ENCODE measurements at places on chromosomes 4 and X.

DNA sequence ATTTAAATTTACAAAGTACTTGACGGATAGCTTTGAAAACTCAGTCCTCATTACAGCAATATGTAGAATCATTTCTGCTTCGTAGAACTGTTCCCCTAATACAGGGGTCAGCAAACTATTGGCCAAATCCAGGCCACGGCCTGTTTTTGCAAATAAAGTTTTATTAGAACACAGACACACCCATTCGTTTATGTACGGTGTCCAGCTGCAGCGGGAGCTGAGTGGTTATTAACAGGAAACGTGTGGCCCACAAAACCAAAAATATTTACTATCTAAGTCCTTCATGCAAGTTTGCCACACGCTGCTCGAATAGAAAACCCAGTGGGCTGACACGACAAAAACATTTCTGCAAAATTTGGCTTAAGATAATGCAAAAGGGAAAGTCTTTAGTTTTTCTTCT lies 146.5 kb downstream of the AFAP1 start:
- DNase-seq: no peak

DNA sequence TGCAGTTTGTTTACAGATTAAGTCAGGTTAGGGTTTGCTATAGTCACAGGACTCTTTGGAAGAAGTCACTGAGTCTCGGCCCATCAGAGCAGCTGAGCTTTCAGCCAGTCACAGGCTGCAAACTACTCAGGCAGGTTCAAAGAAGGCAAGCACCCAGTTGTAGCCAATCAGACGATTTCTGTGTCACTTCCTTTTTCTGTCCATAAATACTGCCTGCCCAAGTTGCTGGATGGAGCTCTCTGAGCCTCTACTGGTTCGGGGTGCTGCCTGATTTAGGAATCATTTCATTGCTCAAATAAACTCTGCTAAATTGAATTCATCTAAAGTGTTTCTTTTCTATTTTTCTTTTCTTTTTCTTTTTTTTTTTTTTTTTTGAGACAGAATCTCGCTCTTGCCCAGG lies 7.3 kb upstream of the SH3BP2 start:
- DNase-seq: no peak

DNA sequence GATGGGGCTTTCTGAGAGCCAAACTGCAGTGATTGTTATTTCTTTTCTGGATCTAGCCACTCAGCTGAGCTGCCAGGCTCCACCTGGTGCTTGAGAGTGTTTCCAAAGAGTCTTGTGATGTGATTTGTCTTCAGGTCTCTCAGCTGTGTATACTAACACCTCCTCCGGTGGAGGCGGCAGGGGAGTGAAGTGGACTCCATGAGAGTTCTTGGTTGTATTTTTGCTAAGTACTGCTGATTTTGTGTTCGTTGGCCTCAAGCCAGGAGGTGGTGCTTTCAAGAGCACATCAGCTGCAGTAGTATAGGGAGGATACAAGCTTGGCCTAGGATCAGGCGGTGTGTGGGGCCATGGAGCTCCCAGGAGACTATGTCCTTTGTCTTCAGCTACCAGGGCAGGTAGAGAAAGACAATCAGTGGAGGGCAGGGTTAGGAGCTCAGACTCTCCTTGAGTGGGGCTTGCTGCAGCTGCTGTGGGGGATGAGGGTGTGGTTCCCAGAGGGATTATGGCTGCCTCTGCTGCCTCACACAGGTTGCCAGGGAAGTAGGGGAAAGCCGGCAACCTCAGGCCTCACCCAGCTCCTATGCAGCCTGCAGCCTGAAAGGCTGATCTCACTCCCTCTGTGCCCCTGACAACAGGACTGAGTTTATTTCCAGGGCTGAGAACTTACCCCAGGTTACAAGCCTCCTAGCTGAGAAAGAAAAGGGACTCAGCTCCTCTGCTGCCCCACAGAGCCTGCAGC lies 62.4 kb downstream of the NPFFR2 start:
- no peak for DNase-seq

DNA sequence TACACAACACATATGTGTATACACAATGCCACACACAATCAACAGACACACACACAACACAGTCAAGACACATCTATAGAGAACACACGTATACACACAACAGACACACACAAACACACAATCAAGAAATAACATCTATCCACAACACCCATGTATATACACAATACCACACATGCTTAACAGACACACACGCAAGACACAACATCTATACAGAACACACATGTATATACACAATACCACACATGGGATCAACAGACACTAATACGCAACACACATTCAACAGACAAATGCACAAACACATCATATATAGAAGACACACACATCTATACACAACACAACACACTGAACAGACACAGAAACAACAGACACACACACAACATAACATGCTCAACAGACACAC lies 234.8 kb downstream of the SHOX start:
- no peak for DNase-seq

DNA sequence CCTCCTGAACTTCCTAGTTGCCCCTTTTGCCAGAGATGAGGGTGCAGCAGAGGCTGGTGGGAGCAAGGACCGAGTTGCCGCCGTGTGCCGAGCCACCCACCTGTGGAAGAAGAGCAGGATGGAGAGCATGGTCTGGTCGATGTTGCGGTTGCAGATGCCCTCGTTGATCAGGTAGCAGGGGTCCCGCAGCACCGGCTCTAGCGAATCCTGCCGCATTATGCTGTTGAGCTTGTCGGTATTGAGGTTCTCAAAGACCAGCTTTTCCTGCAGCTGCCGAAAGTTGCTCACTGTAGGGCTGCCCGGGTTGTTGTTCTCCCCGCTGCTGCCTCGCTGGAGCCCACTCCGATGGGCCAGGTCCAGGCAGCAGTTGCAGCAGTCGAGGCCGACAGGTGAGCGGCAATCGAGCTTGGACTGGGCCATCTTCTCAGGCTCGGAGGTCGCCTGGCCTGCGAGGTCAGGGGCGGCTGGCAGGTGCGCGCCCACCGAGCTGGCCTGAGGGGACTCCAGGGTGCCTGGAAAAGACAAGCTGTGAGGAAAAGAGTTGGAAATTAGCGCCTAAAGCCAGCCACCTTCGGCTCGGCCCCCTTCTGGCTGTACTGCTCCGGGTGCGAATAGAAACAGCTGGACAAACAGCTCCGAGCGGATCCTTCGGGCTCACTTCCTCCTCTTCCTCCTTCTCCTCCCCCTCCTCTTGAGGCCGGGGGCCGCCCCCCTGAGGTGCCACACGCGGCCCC lies 420 bp downstream of the TSC22D3 start:
- no peak for DNase-seq

GRCh38 chr4:138910914-138911336 lies 104.7 kb upstream of the NOCT start:
- DNase-seq: no peak

GRCh38 chr4:38672074-38672396 lies 8.0 kb downstream of the KLF3 start:
- no peak for DNase-seq

DNA sequence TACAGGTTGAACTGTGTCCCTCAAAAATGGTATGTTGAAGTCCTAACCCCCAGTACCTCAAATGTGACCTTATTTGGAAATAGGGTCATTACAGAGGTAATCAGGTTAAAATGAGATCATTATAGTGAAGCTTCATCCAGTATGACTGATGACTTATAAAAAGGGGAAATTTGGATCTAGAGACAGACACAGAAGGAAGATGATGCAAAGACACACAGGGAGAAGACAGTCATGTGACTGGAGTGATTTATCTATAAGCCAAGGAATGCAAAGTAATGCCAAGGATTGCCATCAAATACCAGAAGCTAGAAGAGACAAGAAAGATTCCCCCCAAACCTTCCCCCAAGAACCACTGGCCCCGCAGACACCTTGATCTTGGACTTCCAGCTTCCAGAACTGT lies 155.2 kb downstream of the RBMX2 start:
- no peak for DNase-seq

- DNase-seq: no peak
Observed at GRCh38 chr4:189053621-189054020, 887.1 kb upstream of the FRG1 start.

GRCh38 chr4:45663003-45663402 lies 460.9 kb downstream of the GABRG1 start:
- DNase-seq: no peak

DNA sequence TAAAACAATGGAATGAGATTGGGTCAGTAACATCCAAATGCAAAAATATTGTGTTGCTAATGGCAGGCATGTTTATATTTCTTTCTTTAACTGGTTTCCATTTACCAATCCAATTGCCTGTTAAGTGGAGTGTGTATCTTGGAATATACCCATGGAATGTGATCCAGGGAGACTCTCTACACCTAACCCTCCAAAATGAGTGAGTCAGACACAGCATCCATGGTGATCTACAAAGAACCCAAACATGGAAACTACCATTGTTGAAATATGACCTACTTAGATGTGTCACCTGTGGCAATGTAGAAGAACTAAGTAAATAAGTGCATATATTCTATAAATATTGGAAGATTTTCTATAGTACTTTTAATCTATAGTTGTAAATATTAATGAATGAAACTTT lies 110.3 kb downstream of the AREG start:
- no peak for DNase-seq

DNA sequence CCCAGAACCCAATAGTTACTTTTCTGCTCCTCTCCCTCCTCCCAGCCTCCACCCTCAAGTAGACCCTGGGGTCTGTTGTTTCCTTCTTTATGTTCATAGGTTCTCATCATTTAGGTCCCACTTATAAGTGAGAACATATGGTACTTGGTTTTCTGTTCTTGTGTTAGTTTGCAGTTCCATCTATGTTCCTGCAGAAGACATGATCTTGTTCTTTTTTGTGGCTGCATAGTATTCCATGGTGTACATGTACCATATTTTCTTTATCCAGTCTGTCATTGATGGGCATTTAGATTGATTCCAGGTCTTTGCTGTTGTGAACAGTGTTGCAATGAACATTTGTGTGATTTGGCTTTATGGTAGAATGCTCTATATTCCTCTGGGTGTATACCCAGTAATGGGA lies 47.8 kb upstream of the LEF1 start:
- DNase-seq: no peak

- DNase-seq: no peak
Observed at GRCh38 chrX:72201836-72202536, 20.4 kb downstream of the PIN4 start.

DNA sequence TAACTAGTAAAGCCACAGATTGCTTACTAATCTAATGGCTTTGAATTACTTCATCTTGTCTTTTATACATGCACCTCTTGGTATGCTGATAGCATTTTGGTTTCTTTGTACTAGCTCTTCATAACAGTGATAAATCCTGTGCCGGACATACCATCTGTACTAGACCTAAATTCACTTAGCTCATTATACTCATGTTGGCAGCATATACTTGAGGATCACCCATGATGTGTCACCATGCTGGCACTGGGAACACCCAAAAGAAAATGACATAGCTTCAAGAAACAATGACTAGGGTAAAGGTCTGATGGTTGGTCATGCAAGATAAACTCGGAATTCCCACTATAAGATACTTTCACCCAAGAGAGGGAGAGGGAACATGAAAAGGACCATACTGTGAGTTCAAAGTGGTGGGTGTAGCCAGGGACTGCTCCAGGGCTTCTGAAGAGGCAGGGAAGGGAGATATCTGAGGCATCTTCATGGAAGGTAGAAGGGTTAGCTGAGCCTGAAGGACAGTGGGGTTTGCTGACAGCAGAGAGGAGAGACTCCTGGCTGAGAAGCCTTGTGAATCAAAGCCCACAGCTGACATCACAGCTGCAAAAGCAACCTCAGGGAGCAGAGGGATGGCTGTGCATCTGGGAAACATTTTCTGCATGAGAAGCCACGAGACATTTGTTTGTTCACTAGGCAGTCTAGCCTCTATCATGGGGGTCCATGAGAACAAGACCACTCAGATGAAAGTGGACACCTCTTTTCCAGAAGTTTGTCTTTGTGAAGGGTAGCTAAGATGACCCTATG lies 314.2 kb downstream of the RAB28 start:
- no peak for DNase-seq

GRCh38 chr4:14254252-14254651 lies 626.7 kb upstream of the BOD1L1 start:
- no peak for DNase-seq

GRCh38 chr4:172631832-172632231 lies 536.8 kb upstream of the GALNT7 start:
- DNase-seq: no peak

GRCh38 chr4:56229947-56230346 lies 157.3 kb downstream of the AASDH start:
- DNase-seq: no peak

- DNase-seq: no peak
Observed at GRCh38 chr4:15901007-15901406, 37.5 kb downstream of the FGFBP1 start.

DNA sequence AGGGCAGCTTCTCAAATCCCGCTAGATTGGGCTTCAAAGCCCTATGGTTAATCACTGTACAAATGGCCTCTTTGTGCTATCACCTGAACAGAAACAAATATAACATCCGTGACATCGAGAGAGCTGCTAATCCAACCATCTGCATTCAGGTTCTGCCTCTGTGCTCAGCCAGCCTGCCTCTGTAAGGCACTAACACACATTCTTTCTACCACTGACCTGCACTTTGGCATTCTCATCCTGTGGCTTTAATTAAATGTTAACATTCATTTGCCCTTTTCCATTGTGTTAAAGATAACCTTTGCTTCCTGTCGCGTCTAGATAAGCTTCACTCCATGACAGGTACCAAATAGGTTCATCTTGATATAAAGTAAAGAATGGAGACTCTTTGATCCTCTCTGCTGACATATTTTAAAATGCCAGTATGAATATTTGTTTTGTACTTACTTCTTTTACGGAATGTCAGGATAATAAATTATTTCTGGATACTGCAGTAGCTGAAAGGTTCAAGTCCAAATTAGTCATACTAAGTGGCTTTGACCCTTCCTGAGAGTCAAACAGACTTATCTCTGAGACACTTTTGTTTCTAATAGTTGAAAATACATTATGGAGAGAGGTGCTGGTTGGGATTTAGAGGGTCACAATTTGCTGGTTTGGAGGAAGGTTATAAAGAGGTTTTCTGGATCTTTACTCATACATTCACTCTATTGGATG lies 505.7 kb downstream of the PACRGL start:
- no peak for DNase-seq

DNA sequence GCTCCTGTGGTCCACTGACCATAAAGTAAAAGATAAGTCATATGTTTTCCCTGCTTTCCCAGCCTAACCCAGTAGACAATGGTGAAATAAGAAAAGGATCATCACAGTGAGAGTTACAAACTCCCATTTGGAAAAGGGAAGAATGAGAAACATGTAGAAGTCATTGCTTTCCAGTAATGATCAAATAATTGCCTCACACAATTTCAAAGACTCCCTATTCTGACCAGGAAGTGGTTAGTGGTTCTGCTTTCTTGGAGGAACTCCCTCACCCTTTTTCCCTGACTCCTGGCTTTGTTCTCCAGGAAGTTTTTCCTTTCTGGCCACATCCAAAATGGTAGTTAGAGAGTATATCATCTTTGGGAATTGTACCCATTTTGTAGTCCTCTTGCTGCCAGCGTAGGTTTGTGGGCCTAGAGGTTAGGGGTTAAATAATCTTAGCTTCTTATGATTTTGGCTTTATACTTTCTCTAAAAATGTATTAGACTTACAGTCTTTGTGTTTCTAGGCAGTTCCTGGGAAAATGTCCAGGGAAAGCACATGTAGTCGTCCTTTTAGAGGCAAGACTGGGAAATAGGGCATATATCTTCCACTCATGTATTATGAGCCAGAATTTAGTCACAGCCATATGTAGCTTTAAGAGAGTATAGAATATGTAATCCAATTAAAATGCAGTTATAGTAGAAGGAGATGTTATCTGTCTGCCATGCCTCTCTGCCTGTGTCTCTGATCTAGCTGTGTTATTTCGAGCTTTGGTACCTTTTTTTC lies 10.5 kb downstream of the VAMP7 start:
- no peak for DNase-seq

- no peak for DNase-seq
Observed at GRCh38 chr4:112994732-112995464, 54.6 kb upstream of the ANK2 start.
